DMS79 (cell line): ENCODE measurements at places on chromosomes 7 and 10.

- no peak for DNase-seq
Measured at GRCh38 chr7:75722373-75722772, 16.4 kb downstream of the HIP1 start.

DNA sequence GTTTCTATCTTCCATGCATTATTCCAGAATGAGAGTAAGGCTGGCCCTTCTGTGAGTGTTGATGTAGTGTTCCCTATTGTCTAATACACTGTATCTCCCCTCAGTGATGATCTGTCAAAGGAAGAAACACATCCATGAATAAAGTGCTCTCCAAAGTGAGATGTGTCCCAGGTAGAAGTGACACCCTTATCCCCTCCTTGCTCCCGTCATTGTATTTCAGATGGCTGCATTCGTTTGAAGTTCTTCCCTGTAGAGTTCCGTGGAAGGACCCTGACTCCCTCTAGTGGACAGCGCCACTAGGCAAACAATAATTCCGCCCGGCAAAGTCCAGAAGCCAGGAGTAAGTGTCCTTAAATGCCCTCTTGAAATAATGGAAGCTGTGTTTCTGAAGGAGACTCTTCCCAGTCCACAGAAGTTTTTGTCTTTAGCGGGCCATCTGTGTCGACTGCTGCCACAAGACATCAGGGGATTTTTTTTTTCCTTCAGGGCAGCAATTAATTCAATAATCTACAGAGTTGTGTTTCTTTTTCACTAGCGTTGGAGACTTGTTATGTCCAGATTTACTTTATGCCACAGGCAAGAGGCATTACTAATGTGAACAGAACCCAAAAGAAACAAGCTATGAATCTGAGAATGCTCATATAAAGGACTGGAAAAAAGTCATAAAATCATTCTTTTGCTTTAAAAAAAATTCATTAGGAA lies 64.6 kb downstream of the THNSL1 start:
- DNase-seq: peak; percentile 53

DNA sequence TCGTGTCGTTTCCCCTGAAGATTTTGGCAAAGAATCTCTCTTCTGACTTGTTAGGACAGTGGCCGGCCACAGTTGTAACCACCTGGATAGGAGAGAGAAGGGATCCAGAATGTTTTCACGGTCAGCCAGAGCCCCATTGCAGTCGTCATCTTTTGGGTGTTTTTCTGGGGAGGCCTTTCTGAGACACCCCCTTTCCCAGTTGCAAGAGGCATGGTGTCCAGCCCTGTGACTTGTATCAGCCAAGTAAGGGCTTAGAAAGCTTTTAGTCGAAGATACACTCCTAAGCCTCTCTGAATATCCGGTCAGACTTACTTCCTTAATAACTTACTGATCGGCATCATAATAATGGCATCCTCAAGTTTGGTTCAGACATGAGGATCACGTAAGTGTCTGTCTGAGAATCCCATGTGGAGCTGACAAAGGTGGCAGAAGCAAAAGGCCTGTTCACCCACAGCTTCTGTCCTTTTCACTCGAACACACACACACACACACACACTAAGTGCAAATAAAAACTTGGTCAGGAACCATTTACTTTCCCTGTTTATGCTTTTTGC lies 435.7 kb upstream of the GALNT17 start:
- DNase-seq: no peak

GRCh38 chr10:92846-93245 lies 42.4 kb upstream of the ZMYND11 start:
- no peak for DNase-seq

DNA sequence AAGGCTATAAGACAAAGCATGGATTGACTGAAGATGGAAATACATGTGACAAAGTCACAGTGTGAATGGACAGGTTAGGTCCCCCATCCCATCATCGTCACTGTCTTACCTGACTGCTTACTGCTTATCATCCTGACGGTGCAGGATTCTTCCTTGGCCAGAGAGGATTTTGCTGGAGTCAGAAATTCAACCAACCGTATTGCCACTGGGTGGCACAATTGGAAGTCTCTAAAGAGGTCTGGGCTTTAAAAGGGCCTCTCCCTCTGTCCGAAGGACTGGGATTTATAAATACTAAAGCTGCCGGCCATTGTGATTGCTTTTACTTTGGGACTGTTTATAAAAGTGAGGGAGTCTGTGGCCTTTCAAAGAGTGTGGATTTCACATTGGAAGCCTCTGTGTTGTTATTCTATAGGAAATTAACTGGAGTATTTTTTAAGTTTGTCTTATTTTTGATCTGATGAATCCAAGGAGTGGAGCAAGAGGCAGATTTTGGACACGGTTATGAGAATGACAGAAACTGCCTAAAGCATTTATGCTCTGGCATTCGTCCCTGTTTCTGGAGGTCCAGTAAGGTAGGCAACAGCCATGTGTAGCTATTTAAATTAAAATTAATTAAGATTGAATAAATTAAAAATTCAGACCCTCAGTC lies 113.3 kb upstream of the CREB5 start:
- no peak for DNase-seq

DNA sequence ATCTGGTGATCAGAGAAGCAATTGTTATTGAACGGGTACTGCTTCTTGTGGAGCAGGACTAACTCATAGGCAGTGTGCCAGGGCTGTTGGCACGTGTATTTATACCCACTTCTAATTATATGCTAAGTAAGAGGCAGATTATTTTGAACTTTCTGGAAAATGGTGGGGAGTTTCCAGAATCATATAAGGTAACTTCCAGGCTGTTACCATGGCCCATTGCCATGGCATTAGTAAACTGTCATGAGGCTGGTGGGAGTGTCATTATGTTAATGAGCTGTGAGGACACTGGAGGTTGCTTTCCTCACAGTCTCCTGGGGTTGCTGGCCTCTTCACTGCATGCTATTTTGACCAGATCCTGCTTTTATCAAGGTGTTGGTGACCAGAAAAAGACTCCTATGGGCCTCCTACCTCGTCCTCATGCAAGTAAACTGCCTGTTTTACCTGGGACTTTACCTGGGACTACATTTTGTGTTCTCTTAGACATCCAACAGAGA lies 122.6 kb downstream of the KCND2 start:
- DNase-seq: no peak

GRCh38 chr10:104811166-104811565 lies 170.1 kb downstream of the SORCS3 start:
- DNase-seq: no peak

- no peak for DNase-seq
Measured at GRCh38 chr10:132589015-132589414, 51.4 kb downstream of the INPP5A start.

DNA sequence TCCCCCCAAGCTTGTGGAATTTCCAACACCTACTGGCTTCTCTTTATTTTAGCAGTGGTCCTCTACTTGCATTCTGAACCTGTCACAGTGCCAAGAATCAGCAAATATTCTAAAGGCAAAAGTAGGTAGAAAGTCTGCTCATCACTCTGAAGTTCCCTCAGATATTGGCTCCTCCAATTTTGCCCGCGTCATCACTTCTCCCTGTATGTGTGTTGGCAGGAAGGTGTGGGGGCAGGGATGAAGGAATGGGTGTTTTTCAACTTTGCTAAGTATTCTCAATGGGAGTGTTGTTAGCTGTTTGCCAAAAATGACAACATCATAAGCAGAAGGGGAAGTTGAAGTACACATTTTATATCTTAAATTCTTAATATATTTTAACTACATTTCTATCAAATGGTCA lies 226.2 kb downstream of the POLR1F start:
- DNase-seq: no peak

DNA sequence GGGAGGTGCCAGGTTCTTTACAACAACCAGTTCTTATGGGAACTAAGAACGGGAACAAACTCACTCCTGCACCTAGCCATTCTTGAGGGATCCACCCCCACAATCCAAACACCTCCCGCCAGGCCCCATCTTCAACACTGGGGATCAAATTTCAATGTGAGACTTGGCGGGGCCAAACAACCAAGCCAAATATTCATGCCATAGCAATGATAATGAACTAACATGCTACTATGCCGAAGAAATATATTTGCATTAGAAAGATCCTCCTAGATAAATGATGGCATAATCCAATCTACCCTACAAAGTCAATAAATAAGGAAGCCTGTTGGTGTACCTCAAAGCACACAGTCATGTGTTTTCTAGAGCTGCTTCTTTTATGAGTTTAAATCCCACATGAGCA lies 57.6 kb downstream of the CCDC71L start:
- DNase-seq: no peak

DNA sequence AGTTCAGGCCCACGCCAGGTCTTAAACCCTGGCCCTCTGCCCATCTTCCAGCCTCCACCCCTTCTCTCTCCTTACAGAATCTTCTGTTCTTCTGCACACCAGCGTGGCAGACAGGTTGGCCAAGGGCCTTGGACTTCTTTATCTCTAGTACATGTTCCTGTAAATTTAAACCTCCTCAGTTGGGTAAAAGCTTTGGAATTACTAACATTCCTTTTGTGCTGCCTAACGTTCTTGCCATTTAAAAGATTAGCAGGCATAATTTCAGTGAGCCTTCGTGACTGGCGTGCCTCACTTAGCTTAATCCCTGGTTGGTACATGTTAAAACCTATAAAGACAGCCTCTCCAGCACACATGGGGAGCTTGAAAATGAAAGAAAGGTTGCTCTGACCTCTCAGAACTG lies 192.2 kb downstream of the CUX1 start:
- DNase-seq: no peak

DNA sequence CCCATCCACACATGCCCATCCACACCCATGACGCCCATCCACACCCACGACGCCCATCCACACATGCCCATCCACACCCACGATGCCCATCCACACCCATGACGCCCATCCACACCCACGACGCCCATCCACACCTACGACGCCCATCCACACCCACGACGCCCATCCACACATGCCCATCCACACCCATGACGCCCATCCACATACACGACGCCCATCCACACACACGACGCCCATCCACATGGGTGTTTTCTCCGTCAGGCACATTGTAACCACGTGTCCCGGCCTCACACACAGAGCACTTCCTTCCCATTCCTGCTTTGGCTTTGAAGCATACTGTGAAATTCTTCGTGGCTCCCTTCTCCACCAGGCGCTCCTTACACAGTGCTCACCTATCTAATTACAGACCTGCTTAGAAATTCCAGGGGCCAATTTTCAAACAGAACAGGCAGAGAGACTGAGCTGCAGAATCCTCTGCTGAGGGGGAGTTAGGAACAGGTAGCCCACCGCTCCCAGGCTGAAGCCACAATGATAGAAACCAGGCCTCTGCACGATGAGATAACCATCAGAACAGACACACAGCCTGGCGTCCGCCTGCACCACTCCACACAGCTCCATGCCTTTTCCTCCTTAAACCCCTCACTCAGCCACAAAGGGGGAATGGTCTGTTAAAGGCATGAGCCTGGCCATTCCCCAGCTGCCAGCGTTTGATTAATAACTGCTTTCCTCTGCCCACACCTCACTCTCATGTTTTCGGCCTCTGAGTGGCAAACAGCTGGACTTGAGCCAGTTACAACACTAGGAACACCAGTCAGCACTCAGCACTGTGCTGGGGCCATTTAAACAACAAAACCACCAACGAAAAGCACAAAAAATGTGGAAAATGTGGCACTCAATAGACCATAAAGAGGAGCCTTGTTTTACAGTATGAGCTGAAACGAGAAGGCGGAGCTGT lies 501.6 kb downstream of the PTPRN2 start:
- DNase-seq: peak; percentile 35
